Activated CD4-positive, alpha-beta T cell treated with anti-CD3 and anti-CD28 coated beads for 36 hours (primary cell): ENCODE measurements at places on chromosomes 1 and 21.

DNA sequence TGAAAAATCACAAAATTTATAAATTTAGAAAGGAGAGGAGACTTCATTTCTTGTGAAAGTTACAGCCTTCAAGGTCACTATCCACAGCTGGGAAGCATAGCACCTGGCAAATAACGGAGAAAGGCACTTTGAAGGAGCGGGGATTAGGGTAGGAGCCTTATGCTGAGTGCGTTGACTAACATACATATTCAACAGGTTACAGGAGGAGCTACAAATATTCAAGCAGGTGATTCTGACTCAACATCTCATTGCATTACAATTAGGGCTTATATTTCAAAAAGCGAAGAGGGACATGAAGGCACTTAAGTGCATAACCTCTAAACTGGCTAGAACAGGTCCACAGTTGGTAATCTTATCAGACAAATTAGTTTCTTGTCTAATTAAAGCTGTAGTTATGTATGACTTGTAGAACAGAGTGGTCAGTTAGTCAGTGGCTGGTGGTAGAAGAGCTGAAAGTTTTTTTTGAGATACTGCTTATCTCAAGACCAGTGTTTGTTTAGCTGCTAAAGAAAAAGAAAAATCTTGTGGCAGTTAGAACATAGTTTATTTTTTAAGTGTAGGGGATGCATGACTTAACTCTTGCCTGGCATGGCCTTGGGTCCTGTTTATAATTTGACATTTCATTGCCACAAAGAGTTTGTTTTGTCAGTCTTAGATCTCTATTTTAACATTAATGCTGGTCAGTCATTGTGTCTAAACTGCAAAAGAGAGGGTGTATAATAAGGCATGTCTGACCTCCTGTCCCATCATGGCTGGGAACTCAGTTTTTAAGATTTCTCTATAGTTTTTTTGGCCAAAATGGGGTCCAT, 311.5 kb downstream of the DUSP10 start:
- DNase-seq = no peak

DNA sequence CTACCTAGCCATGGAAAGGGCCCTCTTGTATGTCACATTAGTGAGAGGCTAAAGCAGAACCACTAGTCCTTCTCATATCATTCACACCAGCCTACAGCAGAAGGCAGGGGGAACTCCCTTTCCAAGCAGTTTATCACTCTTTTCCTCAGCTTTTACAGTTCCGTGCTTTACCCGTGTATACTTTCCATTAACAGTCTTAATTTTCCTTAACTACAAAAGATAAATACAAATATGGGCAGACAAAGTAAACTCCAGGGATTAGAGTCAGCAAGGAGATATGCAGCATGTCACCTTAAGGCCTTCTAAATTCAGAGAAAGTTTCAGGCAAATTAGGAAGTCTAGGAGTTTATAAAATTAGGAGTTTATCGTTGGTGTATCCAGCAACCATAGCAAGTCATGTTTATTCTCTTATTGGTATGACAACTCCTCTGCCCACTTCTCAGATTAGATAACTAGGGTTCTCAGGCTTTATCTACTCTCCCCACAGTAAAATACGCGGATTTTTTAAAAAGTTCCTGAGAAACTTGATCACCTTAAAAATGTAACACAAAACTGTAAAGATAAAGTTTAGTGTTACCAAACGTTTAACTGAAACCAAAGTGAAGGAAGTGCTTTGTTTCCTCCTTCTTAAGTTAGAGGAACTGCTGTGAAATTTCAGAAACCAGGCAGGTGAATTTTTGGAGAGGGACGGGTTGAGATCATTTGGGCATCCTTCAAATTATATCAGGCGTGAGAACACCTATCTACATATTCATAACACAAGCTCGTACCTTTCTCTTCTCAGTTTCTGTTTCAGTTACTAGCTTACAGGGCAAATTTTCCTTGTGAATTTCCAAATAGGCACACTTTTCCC, 42.7 kb upstream of the SLC19A2 start:
- DNase-seq = no peak

GRCh38 chr1:15866721-15867201, 19.3 kb downstream of the SPEN start:
- no peak for DNase-seq

DNA sequence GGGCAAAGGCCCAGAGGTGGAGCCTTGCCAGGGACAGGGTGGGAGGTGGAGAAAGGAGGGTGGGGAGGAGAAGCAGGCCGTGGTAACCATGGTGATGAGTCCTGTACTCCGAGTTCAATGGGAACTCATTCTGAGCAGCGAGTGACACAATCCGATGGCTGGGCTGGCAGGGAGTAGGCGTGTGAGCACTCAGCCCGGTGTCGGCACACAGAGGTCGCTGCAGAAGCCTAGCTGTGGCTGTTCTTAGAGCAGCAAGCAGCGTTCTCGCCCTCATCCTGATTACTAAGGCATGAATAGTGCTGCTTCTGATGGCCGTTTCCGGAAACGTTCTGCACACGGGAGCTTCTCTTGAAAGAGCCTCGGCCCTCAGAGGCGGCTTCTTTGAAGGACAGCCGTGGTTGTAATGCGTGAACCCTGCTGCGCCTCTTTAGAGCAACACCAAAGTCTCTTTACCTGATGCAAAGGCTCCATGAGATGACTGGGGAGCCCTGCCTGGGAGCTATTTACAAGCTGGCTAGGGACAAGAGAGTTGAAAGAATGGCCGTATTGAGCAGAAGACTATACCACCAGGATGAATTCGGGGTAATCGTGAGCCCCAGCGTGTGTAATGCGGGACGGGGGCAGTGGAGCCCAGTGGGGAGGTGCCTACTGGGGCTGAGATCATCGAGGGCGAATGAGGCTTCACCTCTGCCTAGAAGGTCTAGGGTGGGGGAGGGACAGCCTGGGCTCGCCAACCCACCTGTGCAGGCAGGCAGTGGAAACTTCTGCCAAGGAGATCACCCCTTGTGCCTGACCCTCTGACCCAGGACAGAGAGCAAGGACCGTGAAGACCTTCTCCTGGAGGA, 72.8 kb upstream of the PAX7 start:
- DNase-seq = peak; percentile 75

GRCh38 chr1:113975211-113975895, 3.9 kb upstream of the OLFML3 start:
- DNase-seq = peak; percentile 35

DNA sequence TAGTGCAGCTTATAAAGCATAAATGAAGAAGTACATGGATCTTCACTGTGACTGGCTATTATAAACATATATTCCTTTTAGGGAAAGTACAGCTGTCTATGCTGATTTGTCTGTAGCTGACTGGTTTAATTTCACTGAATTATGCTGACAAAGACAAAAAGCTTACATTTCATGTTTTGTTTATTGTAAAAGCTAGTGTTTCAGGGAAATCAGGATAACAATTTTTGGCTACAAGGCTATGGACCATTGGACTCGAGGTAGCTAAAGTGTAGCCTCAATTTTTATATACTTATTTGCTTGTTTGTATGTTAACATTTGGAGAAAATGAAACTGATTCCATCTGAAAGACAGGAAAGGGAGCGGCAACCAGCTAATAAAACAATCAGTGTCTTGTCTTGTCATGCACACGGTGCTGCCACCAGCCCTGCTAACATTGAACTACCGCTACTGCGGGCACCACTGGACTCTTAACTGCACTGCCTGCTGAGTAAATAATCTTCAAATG, 480.2 kb downstream of the COL11A1 start:
- DNase-seq = no peak

DNA sequence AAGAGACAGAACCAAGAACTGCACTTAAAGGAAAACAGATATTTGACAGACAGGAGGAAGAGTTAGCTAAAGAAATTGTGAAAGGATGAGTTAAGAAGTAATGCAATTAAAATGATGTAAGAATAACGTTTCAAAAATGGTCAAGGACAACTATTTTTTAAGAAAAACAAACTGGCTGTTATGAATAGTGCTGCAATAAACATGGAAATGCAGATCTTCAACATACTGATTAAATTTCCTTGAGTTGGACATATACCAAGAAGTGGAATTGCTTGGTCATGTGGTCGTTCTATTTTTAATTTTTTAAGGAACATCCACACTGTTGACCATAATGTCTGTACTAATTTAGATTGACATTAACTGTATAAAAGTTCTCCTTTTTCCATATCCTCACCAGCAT, 23.1 kb upstream of the PHTF1 start:
- no peak for DNase-seq

DNA sequence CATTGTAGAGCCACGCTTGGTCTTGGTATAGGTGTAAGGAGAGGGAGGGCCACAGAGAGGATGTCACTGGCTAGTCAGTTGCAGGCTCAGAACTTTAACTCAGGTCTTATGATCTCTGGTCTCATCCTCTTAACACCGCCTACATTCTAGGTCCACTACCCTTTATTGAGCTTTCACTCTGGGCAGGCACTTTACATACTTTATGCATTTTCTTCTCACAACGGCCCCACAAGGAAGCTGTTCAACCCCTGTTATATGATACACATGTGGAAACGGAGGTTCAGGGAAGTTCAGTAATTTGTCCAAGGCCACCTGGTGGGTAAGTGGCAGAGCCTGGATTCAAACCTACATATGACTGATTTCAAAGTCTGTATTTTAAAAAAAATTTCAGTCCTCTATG, 25.3 kb upstream of the RCAN3 start:
- DNase-seq = no peak

- no peak for DNase-seq
Observed at GRCh38 chr21:15250384-15250783, 185.6 kb upstream of the NRIP1 start.

- DNase-seq = no peak
Observed at GRCh38 chr21:33171616-33172169, 58.0 kb upstream of the IFNAR2 start.

GRCh38 chr1:202540448-202540847, 169.8 kb downstream of the SYT2 start:
- DNase-seq = no peak

DNA sequence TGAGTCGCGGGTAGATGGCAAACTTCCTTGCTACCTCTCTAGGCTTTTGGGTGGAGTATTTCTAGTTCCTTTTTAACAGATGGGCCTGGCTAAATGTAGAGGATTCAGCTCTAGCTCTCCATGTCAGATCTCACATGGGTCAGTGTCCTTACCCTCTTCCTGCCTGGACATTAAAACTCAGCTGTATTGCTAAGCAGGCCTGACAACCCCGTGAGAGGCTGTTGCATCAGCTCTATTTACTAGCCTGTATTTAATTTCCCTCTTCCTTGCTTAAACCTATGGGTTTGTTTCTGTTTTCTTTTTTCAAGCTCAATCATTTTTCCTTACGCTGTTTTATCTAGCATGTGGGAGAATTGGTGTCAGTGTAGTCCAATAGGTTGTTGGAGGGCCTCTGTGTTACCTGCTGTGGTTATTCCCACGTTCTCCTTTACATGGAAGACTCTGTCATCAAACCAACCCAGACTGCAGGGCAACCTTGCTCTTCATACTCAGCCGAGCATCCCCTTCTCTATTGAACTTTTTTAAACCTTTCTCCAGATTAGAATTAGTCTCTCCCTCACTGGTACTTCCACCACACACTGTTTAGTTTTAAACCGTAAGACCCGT, 79.5 kb upstream of the BACH1 start:
- no peak for DNase-seq

GRCh38 chr1:47875831-47876586, 121.2 kb downstream of the TRABD2B start:
- DNase-seq = no peak

DNA sequence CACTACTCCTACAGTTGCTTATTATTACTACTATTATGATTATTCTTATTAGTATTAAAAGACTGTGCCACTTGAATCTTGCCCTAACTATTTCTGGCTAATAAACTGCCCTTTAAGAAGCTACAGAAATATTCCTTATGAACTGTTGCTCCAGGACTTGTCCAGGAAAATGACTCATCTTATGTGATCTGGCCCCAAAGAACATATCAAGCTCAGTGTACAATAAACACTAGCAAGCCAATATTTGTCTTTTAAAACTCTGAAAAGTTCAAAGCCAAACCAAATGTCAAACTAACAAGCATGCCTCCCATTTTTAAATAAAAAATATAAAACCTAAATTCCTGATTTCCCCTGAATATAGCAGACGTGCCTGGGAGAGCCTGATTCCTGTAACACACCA, 88.7 kb upstream of the SIM2 start:
- DNase-seq = no peak

GRCh38 chr1:231639819-231640218, 13.2 kb downstream of the DISC1 start:
- no peak for DNase-seq

DNA sequence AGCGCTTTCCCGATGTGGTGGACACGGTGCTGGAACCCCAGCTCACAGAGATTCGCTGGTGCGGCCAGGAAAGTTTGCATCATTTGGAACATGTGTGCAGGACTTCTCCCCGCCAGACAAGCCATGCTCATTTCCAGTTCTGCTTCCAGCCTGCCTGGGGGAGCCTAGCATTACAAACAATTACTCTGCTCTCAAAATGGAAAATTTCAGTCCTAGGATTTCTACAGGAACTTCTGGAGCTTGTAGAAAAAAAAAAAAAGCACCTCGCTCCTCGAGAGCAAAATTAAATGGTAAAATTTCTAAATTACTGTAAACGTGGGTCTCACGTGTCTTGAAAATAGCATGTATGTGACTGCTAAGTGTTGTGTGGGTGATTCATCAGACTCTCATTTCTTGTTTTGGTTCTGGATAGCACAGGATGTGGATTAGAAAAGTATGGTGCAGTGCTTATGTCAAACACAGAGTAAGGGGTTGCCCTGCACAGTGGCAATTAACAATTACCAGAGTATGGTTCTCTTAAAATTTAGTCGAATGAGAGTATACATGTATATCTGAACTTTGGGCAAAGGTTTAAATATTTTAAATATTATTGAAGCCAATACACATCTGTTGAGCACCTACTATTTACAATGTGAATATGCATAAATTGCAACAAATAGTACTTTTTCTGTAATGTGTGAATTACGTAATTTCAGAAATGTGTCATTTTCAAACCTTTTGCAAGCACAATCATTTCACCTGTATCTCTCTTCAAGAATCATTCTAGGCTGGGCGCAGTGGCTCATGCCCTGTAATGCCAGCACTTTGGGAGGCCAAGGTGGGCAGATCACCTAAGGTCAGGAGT, 61.8 kb upstream of the PTGFRN start:
- DNase-seq = peak; percentile 57

DNA sequence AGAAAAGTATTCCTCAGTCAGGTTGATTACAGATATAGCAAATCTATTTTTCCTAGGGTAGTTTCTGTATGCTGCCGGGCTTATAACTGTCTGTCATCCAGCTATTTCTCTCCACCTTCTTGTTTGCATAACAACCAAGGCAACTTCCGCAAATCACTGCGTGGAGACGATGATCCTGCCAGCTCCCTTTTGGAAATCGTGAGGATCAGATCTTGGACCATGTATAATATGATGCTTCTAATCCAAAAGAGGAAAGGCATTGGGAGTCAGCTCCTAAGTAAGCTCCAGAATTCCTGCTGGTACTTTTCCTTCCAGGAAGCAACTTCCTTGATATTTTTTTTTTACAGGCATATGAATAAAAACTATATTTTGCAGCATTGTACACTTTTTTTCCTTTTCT, 445 bp upstream of the RGS4 start:
- no peak for DNase-seq

- DNase-seq = no peak
Observed at GRCh38 chr1:88237058-88237457, 447.0 kb upstream of the PKN2 start.
